Cortex of kidney (tissue), 1 donor: ENCODE measurements at places on chromosomes 6 and 20.

DNA sequence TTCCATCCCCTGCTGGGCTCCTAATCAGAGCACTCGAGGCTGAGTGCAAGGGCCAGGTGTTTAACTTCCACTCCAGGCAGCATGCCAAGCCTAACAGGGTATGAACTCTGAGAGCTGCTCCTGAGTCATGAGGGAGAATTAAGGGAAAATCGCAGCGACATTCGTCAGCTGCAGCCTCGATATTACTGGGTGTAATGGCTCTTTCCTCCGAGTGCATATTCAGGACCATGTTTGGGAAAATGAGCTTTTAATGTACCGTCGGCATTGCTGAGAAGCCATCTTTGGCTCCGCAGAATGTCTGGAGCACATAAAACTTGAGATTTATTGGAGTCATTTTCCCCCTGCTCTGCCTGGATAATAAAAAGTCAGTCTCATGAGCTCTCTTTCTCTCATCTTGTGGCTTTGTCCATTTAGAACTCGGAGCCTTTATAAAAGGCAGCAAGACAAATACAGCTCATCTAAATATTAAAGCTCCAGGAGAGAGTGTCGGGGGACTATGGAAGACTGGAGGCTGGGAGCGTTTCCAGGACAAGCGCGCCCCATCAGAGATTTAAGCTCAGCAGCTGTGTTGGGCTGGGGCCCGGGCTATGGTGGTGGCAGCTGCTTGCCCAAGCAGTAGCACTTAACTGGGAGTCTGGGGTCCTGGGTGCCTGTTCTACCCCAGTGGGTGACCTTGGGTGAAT, 103.7 kb downstream of the TOX2 start:
- no peak for DNase-seq

DNA sequence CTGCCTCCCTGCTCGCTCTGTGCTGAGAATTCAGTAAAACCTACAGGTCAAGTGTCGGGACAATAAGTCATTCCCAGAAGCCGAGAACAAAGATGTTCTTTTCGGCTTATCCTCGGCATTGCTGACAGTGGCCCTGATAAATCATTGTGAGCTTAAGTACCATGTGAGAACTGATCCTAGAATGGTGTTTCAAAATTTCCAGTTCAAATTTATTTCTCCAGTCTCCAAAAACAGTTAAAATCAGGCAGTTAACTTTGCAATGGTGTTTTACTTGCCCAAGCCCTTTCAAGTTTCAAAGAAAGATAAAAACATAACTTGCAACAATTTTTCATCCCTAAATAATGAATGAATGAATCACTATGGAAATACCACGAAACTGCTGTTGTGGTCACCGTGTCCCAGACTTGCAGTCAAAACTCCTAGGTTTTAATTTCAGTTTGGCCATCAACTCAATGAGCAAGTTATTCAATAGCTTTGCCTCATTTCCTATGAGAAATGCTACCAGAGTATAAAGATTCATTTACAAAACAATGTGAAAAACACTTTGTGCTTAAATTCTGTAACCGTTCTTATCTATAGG, 4.3 kb downstream of the ATP5F1E start:
- no peak for DNase-seq

GRCh38 chr20:35108921-35109320, 16.3 kb upstream of the TRPC4AP start:
- DNase-seq: no peak

DNA sequence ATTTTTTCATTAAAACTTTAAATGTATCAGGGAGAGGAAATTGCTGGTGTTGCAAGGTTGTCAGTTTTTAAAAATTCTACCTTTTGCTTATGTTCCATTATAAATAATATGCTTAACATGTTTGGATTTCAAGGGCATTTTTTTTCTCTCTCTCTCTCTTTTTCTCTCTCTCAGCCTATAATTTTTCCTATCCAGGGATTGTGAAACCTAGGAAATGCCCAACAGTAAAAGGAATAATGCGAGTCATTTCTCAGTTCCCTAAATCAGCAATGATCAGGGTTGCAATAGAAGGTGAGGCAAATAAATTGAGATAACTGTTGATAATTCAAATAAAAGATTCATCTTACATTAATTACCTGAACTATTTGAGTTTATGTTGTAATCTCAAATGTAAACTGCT, 53.2 kb upstream of the IFNGR1 start:
- no peak for DNase-seq

GRCh38 chr6:32149932-32150870, 1.5 kb downstream of the PRRT1 start:
- DNase-seq: no peak
